ENCODE measurements at places on chromosomes 5 and 9.

GRCh38 chr5:88108490-88109279 is 160.0 kb downstream of the TMEM161B start:
- no peak for DNase-seq
- H3K4me3 ChIP-seq, result no peak overlapping the region
- H3K27ac ChIP-seq, result no peak overlapping the region
- H3K4me1 ChIP-seq, result no peaks in the 10 kb centered on the region

GRCh38 chr5:155040984-155041653 is 27.6 kb downstream of the KIF4B start:
- no peak overlapping the region for H3K27ac ChIP-seq
- H3K4me1 ChIP-seq, result no peaks in the 10 kb centered on the region
- H3K4me3 ChIP-seq, result no peak overlapping the region
- no peaks in the 10 kb centered on the region for H3K36me3 ChIP-seq

DNA sequence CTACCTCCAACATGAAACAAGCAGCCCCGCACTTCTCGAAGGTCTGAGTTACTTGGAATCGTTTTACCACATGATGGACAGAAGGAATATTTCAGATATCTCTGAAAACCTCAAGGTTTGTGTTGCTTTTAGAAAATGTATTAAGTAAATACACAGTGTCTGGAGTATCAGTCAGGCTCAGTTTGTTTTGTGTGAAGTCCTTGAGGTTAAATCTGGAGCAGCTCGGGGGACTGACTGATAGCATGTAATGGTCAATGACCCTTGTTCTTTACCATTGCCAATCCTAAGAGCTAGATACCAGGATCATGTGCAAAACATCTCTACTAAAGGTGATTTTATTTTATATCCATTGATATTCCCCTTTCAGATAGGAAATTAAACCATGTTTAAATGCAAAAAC is 26.9 kb upstream of the LNPEP start:
- H3K4me1 ChIP-seq, result peaks cover 12% of the 10 kb centered on the region
- DNase-seq, result no peak
- no peak overlapping the region for H3K27ac ChIP-seq
- H3K4me3 ChIP-seq, result no peak overlapping the region
- H3K36me3 ChIP-seq, result peaks cover 28% of the 10 kb centered on the region
- H3K27me3 ChIP-seq, result no peaks in the 10 kb centered on the region

DNA sequence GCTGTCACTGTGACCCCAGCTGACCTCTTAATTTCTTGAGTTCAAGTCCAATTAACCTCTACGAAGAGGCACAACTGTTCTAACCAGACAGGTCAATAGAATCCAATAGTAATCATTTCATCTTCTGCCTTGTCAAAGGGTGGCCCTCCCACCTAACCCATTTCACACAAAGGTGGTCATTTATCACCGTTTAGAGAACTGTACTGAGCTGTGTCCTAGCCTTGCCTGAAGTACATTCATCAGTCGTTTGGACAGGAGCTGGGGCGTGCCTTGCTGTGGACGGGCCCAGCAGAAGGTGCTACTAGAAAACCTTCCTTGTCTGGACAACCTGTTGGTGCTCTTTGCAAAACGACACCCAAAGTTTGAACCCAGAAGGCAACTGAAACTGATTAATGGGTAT is 605.4 kb downstream of the ISL1 start:
- no peaks in the 10 kb centered on the region for H3K4me1 ChIP-seq
- no peaks in the 10 kb centered on the region for H3K27me3 ChIP-seq
- H3K36me3 ChIP-seq, result no peaks in the 10 kb centered on the region
- H3K4me3 ChIP-seq, result no peak overlapping the region
- H3K27ac ChIP-seq, result no peak overlapping the region
- DNase-seq, result no peak

- no peak overlapping the region for H3K27ac ChIP-seq
- no peak for DNase-seq
- H3K4me1 ChIP-seq, result peaks cover 8% of the 10 kb centered on the region
- H3K4me3 ChIP-seq, result no peak overlapping the region
- H3K36me3 ChIP-seq, result no peaks in the 10 kb centered on the region
Observed at GRCh38 chr5:38650946-38651345, 94.5 kb upstream of the LIFR start.

- no peaks in the 10 kb centered on the region for H3K36me3 ChIP-seq
- no peak for DNase-seq
- no peak overlapping the region for H3K4me3 ChIP-seq
- H3K27ac ChIP-seq, result no peak overlapping the region
- no peaks in the 10 kb centered on the region for H3K4me1 ChIP-seq
Observed at GRCh38 chr5:9898319-9898718, 268.2 kb upstream of the TAS2R1 start.

- H3K27me3 ChIP-seq, result no peaks in the 10 kb centered on the region
- H3K27ac ChIP-seq, result no peak overlapping the region
- DNase-seq, result no peak
- no peak overlapping the region for H3K4me3 ChIP-seq
Observed at GRCh38 chr5:156475182-156476157, 148.5 kb downstream of the SGCD start.

GRCh38 chr5:3780278-3780677 is 184.6 kb downstream of the IRX1 start:
- H3K27me3 ChIP-seq, result no peaks in the 10 kb centered on the region
- H3K4me1 ChIP-seq, result no peaks in the 10 kb centered on the region

GRCh38 chr9:17905366-17905765 is 326.5 kb downstream of the SH3GL2 start:
- H3K27me3 ChIP-seq, result peaks cover 33% of the 10 kb centered on the region
- H3K36me3 ChIP-seq, result no peaks in the 10 kb centered on the region
- H3K4me1 ChIP-seq, result no peaks in the 10 kb centered on the region
- no peak overlapping the region for H3K4me3 ChIP-seq
- H3K27ac ChIP-seq, result no peak overlapping the region

- H3K36me3 ChIP-seq, result no peaks in the 10 kb centered on the region
- H3K4me1 ChIP-seq, result no peaks in the 10 kb centered on the region
- no peak for DNase-seq
- H3K4me3 ChIP-seq, result no peak overlapping the region
- H3K27ac ChIP-seq, result no peak overlapping the region
Observed at GRCh38 chr5:8861764-8862163, 684.1 kb downstream of the SEMA5A start.

DNA sequence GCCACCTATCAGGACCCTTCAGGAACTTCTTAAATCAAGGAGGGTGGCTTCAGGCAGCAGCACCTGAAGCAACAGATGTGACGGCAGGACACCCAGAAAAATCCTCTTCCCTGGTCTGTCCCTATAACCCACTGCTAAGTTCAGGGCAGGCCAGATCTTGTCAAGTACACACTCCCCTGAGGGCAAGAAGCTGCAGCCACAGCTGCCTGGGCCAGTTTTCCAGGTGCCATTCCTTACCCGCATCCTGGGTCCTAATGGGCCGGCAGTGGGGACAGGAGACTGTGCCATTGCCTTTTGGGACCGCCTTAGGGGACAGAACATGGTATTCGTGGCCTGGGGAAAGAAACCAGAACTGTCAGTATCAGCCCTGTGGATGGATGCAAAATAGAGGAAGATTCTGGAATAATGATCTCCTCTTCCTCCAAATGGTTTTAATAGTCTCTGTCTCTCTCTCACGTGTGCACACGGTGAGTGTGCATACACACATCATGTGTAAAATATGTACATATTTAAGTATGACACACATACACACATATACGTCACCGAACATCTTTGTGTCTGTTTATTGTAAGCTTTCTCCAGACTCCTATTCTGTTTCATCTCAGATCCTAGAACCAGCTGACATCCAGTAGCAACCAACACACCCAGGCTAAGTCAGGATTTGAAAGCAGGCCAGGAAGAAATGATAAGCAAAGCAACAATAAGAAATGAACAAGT is 14.0 kb downstream of the ORM2 start:
- DNase-seq, result no peak
- H3K27ac ChIP-seq, result peak overlapping the region; percentile 68
- H3K27me3 ChIP-seq, result no peaks in the 10 kb centered on the region
- peaks cover 24% of the 10 kb centered on the region for H3K36me3 ChIP-seq

- H3K4me3 ChIP-seq, result no peak overlapping the region
- no peak for DNase-seq
- no peaks in the 10 kb centered on the region for H3K4me1 ChIP-seq
- H3K27ac ChIP-seq, result no peak overlapping the region
- H3K36me3 ChIP-seq, result no peaks in the 10 kb centered on the region
Observed at GRCh38 chr5:849651-850301, 1.0 kb downstream of the ZDHHC11 start.

DNA sequence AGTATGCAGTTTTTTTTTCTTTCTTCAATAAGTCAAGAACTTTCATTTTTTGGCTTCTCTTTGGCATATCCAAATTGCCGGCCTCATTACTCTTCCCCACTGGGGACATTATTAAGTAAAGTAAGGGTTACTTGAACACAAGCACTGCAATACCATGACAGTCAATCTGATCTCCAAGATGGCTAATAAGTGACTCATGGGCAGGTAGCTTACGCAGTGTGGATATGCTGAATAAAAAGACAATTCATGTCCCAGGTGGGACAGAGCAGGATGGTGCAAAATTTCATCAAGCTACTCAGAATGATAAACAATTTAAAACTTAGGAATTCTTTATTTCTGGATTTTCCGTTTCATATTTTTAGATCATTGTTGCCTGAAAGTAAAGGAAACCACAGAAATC is 671.8 kb downstream of the ACTL7B start:
- no peak overlapping the region for H3K27ac ChIP-seq
- DNase-seq, result no peak
- H3K4me3 ChIP-seq, result no peak overlapping the region
- no peaks in the 10 kb centered on the region for H3K36me3 ChIP-seq
- peaks cover 12% of the 10 kb centered on the region for H3K27me3 ChIP-seq

GRCh38 chr5:16727755-16728325 is 111.0 kb upstream of the RETREG1 start:
- peaks cover 13% of the 10 kb centered on the region for H3K36me3 ChIP-seq
- DNase-seq, result no peak
- peaks cover 13% of the 10 kb centered on the region for H3K27me3 ChIP-seq
- peak overlapping the region; percentile 32 for H3K4me3 ChIP-seq
- peaks cover 10% of the 10 kb centered on the region for H3K4me1 ChIP-seq

DNA sequence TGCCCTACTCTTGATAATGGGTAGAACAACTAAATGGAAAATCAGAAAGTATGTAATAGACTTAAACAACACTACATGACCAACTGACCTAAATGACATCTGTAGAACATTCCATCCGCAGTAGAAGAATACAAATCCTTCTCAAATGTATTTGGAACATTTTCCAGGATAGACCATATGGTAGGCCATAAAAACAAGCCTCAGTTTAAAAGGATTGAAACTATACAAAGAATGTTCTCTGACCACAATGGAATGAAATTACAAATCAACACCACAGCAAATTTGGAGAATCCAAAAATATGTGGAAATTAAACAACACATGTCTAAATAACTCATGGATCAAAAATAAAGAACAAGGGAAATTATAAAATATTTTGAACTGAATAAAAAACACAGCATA is 189.2 kb downstream of the NDUFS4 start:
- H3K4me3 ChIP-seq, result no peak overlapping the region
- no peak for DNase-seq
- H3K4me1 ChIP-seq, result no peaks in the 10 kb centered on the region
- no peaks in the 10 kb centered on the region for H3K27me3 ChIP-seq
- no peak overlapping the region for H3K27ac ChIP-seq

- peaks cover 16% of the 10 kb centered on the region for H3K4me1 ChIP-seq
- H3K27me3 ChIP-seq, result peaks cover 43% of the 10 kb centered on the region
- peak; percentile 21 for DNase-seq
- no peak overlapping the region for H3K4me3 ChIP-seq
- no peak overlapping the region for H3K27ac ChIP-seq
Observed at GRCh38 chr5:180080486-180081280, 9.1 kb upstream of the RNF130 start.

GRCh38 chr5:165928971-165929370 is 2362.5 kb upstream of the WWC1 start:
- no peak for DNase-seq
- H3K4me3 ChIP-seq, result no peak overlapping the region
- H3K36me3 ChIP-seq, result no peaks in the 10 kb centered on the region
- no peaks in the 10 kb centered on the region for H3K27me3 ChIP-seq
- no peaks in the 10 kb centered on the region for H3K4me1 ChIP-seq
